Stimulated activated CD8-positive, alpha-beta memory T cell treated with anti-CD3 and anti-CD28 coated beads, Interleukin-15, amount 100 ng/mL, for 4 hours (primary cell): ENCODE measurements at places on chromosomes 7 and 10.

DNA sequence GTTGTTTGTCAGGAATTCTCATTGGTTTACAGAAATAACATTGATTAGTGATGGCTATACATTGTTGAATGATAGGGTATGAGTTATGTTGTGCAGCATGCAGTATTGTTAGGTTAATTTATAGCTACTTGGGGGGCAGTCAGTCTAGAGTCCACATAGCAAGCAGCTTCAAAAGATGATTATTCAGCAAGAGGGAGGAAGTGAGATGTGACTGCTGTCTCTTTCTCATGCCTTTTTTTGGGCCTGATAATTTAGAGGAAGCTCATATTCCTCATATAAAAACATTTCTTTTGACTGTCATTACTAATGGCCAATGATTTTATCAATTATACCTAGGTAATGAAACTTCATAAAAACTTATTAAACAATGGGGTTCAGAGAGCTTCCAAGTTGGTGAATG lies 3.4 kb upstream of the TBRG4 start:
- no peak for DNase-seq

- no peak for DNase-seq
Measured at GRCh38 chr7:34709771-34710170, 51.8 kb downstream of the NPSR1 start.

- no peak for DNase-seq
Measured at GRCh38 chr10:104614245-104614831, 26.8 kb upstream of the SORCS3 start.

- no peak for DNase-seq
Measured at GRCh38 chr7:93902777-93903423, 3.5 kb upstream of the GNGT1 start.

GRCh38 chr7:132336797-132337196 lies 239.5 kb downstream of the PLXNA4 start:
- DNase-seq = no peak

DNA sequence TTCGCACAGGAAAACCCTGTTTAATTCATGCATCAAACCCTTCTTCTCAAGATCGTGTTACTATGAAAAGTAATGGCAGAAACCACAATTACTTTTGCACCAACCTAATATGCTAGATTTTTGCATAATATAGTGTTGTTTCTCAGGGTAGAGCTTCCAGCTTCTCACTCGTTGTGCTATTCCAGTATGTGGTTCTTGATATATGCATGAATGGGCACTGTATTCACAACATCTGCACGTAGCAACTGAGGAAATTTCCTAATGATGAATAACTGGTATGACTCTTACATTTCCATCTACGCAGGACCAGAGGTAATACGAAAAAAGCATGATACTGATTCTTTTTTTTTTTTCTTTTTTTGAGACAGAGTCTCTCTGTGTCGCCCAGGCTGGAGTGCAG lies 326.6 kb upstream of the GALNT17 start:
- no peak for DNase-seq

DNA sequence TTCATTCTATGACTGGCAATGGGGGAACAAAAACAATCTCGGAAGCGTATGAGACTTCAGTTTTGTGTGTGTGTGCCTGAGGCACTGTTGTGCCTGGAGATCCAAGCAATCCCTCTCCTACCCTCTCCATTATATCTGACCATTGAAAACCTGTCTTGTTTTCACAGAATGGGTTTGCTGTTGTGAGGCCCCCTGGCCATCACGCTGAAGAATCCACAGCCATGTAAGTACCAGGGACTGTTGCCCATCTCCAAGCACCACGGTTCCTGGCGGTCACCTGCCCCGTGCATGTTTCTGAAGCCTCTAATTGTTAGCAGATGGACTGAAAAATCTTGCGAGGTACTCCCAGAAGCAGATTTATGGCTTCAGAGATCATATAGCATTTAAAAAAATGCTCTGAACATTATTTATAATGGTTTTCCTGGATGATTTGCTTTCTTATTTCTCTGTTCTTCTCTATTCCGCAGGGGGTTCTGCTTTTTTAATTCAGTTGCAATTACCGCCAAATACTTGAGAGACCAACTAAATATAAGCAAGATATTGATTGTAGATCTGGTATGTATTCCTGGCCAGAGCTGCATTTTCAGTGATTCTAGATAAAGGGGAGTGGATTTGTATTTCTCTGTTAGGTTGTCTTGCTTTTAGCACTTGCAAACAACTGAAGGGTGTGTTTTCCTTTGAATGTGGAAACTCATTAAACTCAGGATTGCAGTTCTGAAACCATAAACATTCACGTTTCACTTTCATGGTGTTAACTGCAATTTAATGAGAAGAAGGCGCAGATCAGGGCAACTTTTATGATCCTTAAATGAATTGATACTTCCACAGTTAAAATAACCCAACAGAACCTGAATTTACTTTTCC lies 288.2 kb downstream of the TWIST1 start:
- no peak for DNase-seq

- no peak for DNase-seq
Measured at GRCh38 chr7:92466682-92467081, 11.1 kb downstream of the ERVW-1 start.

- no peak for DNase-seq
Measured at GRCh38 chr7:47483604-47484273, 98.2 kb downstream of the TNS3 start.

- DNase-seq = no peak
Measured at GRCh38 chr10:71268247-71268691, 50.8 kb upstream of the SLC29A3 start.

DNA sequence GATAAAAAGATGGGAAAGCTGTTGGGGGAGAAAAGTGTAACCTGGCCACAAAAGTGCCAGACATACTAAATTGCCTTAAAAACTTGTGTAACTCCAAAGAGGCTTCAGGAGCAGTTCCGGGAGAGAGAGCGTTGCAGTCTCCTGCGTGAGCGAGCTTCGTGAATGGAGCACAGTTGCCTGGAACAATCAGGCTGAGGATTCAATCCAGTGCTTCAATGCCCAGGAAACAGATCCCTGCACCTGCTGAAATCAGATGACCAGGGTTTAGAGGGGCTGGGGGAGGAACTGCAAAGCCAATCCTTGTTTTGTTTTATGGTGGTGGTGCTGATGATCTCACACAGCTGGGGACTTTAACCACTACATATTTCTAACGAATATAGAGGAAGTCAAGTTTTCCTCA lies 398.3 kb downstream of the DPP6 start:
- DNase-seq = no peak

GRCh38 chr10:97820096-97820704 lies 29.4 kb upstream of the GOLGA7B start:
- no peak for DNase-seq

GRCh38 chr10:33291053-33291592 lies 43.3 kb downstream of the NRP1 start:
- DNase-seq = no peak

DNA sequence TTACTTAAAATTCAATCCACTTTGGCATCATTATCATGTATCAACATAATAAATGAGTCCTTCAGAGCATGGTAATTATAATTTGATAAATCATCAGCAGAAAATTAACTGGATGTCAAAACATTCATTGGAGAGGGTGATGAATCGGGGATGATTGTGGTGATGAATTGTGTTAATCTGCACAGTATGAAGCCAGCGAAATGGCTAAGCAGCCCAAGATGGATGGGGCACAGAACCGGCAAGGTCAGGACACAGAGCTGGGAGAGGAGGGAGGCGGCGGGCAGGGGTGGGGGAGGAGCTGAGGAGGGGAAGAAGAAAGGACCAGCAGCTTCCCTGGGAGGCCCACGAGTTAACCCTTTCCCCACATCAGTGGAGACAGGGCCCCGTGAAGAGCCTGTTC lies 536.1 kb downstream of the LRMDA start:
- DNase-seq = no peak
